ENCODE measurements at places on chromosomes 5 and 9. TPM values are rescaled to one million over a fixed set of nuclear protein-coding genes. Genes with fewer than 3 reads are reported as not detected.

Gene AHRR
- 8.4 TPM for polyA plus RNA-seq

Gene PCDHGA9
- 7.2 TPM for polyA plus RNA-seq

Gene OBP2B
- not detected for polyA plus RNA-seq

Gene SLC34A1
- not detected for polyA plus RNA-seq

Gene PITX1
- polyA plus RNA-seq: 0.32 TPM

Gene FGF1
- polyA plus RNA-seq: 1.4 TPM

Gene AK8
- 1.1 TPM for polyA plus RNA-seq

Gene CDC20B
- 17.2 TPM for polyA plus RNA-seq

GRCh38 chr5:148620091-148620490 is 34.2 kb downstream of the HTR4 start:
- DNase-seq: no peak

GRCh38 chr9:86948074-86948929 is 996 bp upstream of the GAS1 start:
- DNase-seq: peak; percentile 70

DNA sequence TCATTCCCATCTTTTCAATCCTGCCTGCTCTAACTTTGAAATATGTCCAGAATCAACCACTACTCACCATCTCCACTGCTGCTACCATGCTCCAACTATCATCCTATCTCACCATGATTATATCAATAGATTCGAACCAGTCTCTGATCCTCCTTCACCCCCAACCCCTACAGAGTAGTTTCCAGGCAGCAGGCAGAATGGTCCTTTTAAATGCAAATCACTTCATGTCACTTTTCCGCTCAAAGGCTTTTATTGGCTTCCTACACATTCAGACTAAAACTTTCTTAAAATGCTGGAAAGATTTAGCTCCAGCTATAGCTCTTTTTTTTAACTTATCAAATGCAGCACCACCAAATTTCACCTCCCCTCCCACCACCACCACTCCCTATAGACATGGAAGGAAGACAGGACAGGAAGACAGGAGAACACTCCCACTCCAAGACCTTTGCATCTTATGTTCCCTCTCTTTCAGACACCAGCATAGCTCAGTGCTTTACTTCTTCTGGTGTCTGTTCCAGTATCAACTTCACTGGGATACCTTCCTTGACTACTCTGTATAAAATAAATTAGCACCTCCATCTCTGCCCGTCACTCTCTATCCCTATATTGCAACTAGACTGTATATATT is 9.9 kb upstream of the PPP2R2B start:
- no peak for DNase-seq

DNA sequence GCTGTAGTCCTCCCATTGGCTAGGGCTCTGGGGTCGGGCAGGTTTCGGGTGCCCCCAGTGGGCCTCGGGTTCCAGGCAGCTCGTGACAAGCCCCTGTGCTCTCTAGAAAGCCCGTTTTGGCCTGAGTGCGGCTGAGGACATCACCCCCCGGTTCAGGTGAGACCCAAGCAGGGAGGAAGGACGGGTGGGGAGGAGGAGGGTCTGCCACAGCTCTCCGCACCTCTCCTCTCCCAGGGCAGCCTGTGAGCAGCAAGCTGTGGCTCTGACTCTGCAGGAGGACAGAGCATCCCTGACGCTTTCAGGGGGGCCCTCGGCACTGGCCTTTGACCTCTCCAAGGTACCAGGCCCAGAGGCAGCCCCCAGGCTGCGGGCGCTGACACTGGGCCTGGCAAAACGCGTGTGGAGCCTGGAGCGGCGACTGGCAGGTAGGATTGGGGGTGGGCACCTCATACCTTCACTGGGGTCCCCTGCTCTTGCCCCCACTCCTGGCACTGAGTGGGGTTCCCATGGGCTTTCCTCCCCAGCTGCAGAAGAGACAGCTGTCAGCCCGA is 672 bp downstream of the PAXX start:
- DNase-seq: no peak

DNA sequence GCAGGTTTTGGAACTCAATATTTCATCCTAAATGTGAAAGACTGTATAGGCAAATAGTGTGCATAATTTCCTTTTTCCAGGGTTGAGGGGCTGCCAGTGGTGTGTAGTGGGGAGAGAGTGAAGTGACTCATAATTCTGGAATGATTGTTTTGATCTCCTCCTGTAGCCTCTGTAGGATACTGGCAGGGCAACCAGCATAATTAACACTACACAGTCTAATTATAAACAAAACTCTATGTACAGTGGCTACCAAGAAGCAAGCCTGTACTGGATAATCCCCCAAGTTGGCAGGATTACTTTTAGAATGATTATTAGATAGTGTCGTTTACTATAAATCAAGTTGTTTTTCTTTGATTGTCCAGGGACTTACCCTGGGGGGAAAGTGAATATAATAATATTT is 32.2 kb downstream of the LNPEP start:
- DNase-seq: no peak

GRCh38 chr5:134845335-134845851 is 375 bp upstream of the C5orf24 start:
- no peak for DNase-seq

- no peak for DNase-seq
Measured at GRCh38 chr5:32291591-32291990, 21.1 kb downstream of the MTMR12 start.

DNA sequence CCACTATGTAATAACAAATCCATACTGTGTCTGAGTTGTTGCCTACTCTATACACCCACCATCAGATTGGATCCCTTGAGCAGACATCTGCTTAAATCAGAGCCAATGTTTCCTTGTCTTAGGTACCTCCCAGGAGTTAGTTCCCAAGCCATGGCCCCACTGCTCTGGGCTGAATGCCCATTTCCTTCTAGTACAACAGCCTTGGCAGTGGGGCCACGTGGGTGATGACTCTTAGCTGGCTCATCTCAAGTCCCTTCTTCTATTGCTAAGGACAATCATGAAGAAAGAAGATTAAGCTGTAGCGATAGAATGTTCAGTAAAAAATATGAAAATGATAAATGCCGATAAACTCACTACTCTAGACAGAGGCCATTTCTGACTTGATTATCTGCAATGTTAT is 16.6 kb downstream of the PTGR1 start:
- no peak for DNase-seq

DNA sequence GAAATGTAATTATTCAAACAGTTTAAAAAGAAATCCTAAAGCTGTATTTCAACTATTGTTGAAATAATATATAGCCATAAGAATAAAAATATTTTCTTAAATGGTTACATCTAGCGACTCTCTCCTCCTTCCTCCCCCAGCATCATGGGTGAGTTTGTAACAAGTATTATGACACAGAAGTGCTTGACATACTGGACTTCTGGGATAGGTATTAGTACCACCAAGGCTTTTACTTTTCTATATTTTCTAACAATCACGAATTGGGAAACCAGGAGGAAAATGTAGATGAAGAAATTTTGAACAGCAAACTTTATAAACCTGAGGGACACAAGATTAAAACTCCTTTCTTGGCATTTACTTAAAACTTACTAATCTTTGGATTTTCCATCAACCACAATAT is 4.4 kb downstream of the RORB start:
- DNase-seq: no peak

- DNase-seq: no peak
Measured at GRCh38 chr5:168780888-168781287, 201.7 kb upstream of the PANK3 start.
